ENCODE measurements at places on chromosomes 4 and X. TPM values are rescaled to one million over a fixed set of nuclear protein-coding genes. Genes with fewer than 3 reads are reported as not detected.
A peak's percentile ranks its signal among the peaks of the same experiment; 100 is the strongest.

GYG2 gene
- 15.7 TPM for total RNA-seq

GRCh38 chr4:3492741-3493719, 29.9 kb downstream of the DOK7 start:
- no peaks in the 10 kb centered on the region for H3K36me3 ChIP-seq
- no peaks in the 10 kb centered on the region for H3K4me1 ChIP-seq
- H3K27me3 ChIP-seq = no peaks in the 10 kb centered on the region
- no peak overlapping the region for H3K4me3 ChIP-seq
- H3K27ac ChIP-seq = no peak overlapping the region

GRCh38 chr4:19095491-19096046, 1074.0 kb upstream of the LCORL start:
- no peak for DNase-seq
- H3K4me1 ChIP-seq = no peaks in the 10 kb centered on the region
- H3K36me3 ChIP-seq = no peaks in the 10 kb centered on the region
- no peaks in the 10 kb centered on the region for H3K27me3 ChIP-seq
- H3K27ac ChIP-seq = no peak overlapping the region

- no peak overlapping the region for H3K27ac ChIP-seq
- DNase-seq = peak; percentile 72
These were observed 58.8 kb upstream of the FAAH2 start for GRCh38 chrX:57227691-57228090.

DNA sequence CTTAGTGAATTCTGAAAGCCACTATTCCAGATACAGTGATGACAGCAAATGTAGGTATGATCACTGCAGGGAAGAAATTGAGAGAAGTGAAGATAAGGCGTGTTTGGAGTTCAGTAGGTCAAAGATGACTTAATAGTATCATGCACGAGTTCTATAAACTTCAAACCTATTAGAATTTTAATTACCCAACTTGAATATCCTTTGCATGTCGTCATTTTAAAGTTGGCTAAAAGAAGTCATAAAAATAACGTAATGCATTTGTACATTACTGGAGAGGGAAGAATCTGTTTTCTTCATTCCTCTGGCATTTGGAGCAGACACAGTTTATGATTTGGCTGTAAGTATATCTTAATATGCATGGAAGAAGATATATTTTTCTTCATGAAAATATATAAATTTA, 68.6 kb upstream of the MXRA5 start:
- DNase-seq = no peak
- no peaks in the 10 kb centered on the region for H3K4me1 ChIP-seq
- no peaks in the 10 kb centered on the region for H3K36me3 ChIP-seq
- H3K4me3 ChIP-seq = no peak overlapping the region

AFAP1 gene
- 20.4 TPM for total RNA-seq

DNA sequence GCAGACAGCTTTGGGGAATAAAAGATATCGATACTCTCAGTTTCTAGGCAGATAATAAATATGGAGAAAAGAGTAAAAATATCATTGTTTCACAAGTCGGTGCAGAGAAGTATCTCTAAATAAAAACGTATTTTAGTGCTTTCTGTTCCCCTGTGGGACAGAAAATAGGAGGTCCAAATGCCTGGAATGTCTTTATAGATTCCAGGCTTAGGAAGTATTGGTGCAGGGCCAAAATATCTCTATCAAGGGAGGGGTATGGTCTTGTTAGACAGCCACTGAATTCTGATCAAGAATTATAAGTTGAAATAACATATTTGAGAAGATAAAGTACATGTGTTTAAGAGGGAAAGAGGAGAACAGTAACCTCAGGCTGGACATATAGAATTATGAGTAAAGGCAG, 596.4 kb downstream of the PCDH18 start:
- no peak overlapping the region for H3K27ac ChIP-seq
- no peak overlapping the region for H3K4me3 ChIP-seq
- H3K27me3 ChIP-seq = no peaks in the 10 kb centered on the region
- H3K36me3 ChIP-seq = no peaks in the 10 kb centered on the region
- no peak for DNase-seq

GAGE1 gene
- total RNA-seq = not detected
